ENCODE measurements at places on chromosomes 6 and 20. TPM values are rescaled to one million over a fixed set of nuclear protein-coding genes. Genes with fewer than 3 reads are reported as not detected.

DNA sequence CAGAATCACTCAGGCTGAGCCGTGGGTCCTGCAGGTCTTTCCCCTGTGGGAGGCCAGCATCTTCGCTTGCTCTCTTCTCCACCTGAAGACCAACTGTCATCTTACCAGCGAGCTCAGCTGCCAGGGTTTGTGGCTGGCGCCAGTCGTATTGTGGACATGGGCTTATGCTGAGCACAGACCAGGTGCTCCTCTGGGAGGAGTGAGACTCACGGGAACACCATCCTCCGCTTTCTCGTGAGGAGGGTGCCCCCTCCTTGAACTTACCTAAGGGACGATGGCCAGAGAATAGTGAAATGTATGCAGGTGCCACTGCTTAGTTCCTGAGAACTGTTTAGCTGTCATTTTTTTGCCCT, 17.1 kb downstream of the WRNIP1 start:
- no peak for DNase-seq

GRCh38 chr20:34525709-34526416, 9.6 kb downstream of the DYNLRB1 start:
- peak; percentile 100 for DNase-seq

GRCh38 chr6:16419636-16420336, 181.4 kb downstream of the GMPR start:
- DNase-seq: no peak

NTSR1 gene
- not detected for total RNA-seq

ANKRD6 gene
- total RNA-seq: not detected

GRCh38 chr20:5770987-5771318, 20.8 kb downstream of the SHLD1 start:
- DNase-seq: no peak

DNA sequence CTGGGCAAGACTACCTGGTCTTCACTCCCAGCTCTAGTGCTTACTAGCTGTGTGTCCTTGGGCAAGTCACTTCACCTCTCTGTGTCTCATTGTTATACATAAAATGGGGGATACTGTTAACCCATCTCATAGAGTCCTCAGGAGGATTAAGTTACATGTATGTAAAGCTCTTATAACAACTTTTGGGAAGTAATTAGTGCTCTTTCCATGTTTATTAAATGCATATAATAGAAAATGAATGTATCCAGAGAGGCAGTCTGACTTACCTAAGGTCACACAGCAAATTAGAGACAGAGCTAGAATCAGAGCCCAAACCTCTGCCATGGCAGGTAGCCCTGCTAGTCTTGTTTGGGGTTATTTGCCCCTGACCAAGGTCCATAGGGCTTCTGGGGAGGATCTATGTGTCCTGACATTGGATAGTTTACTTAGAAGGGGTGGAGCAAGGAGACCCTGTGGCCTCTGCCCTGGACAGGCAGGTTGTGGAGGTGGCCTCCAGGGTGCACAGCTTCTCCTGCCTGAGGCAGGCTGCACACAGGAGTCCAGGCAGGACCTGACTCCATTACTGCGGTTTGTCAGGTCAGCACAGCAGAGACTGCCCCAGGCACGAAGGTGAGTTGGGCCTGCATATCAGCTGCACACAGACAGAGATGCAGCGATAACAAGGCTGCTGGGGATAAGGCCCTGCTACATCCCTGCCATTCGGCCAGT, 8.4 kb upstream of the MAPK13 start:
- DNase-seq: no peak

DNA sequence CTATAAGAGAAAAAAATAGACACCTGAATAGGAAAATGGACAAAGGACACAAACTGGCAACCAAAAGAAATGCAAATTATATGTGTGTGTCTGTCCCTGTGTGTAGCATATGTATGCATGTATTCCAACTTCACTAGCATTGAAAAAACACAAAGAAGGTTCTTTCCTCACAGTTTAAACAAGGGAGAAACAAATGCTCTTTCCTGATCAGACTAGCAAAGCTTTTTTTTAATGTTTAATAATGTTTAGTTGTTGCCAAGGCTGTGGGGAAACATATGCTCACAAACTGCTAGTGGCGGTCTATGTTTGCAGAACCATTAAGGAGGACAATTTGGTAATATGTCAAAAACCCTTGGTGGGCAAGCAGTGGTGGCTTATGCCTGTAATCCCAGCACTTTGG, 22.4 kb downstream of the SMLR1 start:
- no peak for DNase-seq

DNA sequence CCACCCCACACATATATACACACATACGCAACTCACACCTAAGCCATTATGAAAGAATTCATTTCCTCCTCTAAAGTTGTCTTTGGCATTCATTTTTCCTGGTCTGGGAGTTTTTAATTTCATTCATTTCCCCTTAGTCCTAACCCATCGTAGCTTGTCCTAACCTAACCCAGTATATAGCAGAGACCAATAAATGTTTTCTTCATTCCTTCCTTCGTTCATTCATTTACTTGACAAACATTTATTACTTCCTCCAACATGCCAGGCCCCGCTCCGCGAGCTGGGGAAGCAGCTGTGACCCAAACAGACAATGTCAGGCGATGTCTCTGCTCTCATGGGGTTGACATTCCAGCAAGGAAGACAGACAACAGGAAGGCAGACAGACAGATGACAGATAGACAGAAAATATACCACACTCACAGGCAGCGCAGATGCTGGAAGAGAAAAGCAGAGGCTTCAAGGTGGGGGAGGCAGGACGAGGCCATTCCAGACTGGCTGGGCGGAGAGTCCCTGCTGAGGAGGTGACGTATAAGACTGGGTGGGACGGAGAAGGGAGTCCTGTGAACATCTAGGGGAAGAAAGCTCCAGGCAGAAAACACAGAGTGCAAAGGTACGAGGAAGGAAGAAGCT, 33.7 kb upstream of the SIRPA start:
- no peak for DNase-seq

PRDM1 gene
- total RNA-seq: 1.3 TPM

- DNase-seq: no peak
Observed at GRCh38 chr20:44723798-44724362, 8.7 kb downstream of the CCN5 start.

C20orf202 gene
- total RNA-seq: not detected

IYD gene
- total RNA-seq: not detected

IP6K3 gene
- 5.3 TPM for total RNA-seq

NRSN1 gene
- total RNA-seq: not detected

SPATA25 gene
- total RNA-seq: not detected

DNA sequence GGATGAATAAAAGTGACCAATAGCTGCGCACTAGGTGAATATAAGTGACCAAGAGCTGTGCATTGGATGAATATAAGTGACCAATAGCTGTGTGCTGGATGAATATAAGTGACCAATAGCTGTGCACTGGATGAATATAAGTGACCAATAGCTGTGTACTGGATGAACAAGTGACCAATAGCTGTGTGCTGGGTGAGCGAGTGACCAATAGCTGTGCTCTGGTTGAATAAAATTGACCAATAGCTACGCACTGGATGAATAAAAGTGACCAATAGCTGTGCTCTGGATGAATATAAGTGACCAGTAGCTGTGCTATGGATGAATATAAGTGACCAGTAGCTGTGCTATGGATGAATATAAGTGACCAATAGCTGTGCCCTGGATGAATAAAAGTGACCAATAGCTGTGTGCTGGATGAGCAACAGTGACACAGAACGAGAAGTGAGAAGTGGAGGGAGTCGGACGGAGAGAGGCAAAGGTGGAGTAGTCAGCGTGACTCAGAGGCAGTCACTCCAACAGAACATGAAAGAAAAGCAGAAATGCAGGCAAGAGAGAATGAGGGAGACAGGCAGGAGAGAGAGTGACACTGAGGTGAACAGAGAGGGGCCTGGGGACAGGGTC, 38.5 kb downstream of the RBM38 start:
- peak; percentile 47 for DNase-seq

Measured in SJSA1 (cell line).